ENCODE measurements at places on chromosomes 1 and 21.
A peak's percentile ranks its signal among the peaks of the same experiment; 100 is the strongest.

GRCh38 chr1:202953392-202953791 is 4.7 kb downstream of the ADIPOR1 start:
- no peak for DNase-seq

DNA sequence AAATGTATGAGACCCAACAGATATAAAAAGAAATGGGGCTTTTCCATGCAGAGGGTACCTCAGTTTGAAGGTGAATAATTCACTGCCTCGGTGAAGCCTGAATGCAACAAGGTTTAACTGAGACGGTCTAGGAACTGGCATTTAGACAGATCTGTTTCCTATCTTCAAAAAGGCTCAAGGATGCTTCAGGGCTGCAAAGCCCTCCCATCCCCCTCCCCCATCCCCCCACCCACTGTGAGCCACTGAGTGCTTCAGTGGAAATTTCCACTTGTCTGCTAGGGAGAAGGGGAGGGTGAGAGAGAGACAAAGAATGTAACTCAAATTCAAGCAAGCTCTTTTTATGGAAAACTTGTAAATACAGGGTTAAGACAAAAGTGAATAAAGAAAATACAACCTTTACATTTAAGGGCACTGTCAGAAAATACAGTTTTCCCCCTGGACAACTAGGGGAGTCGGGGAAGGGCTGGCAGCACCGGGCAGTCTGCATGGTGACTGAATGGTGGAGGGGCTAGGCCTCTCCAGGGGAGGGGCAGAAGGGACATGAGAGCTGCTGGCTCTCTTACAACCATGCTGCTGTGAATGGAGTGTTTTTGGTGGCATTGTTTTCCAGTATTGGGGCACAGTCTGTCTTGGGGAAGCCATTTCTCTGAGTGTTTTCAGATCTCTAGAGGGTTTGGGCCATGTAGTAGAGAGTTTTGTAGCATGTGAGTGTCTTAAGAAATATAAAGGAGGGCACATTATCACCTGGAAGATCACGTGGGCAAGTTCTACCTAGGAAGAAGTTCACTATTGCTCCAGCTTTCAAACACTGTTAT is 56.7 kb downstream of the MRPS6 start:
- no peak for DNase-seq

- DNase-seq = no peak
Measured at GRCh38 chr1:217418269-217419193, 212.4 kb downstream of the GPATCH2 start.

GRCh38 chr1:34408011-34408410 is 231.3 kb downstream of the C1orf94 start:
- no peak for DNase-seq

DNA sequence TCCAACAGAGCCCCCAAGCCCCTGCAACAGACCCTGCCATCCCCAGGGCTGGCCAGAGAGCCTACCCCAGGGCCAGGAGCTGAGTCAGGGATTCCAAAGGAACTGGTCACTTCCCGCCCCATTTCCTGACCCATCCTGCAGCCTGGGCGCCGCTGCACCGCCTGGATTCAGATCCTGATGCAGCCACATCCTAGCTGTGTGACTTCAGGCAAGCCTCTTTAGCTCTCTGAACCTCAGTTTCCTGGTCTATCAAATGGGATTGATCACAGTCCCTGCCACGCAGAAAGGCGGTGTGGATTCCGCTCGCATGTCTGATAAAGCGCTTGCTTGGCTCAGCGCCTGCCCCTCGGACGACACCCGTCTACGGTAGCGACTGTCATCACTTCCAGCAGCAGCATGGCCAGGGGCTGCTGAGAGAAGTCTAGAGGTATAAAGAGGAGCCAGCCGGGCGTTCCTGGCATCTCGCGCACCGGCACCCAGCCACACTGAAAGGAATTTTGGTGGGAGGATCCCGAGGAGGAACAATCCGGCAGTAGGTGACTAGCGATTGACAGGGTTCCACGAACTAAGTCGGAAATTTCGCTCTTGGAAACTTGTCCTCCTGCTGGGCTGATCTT is 10.1 kb downstream of the EPHA2 start:
- peak; percentile 41 for DNase-seq

DNA sequence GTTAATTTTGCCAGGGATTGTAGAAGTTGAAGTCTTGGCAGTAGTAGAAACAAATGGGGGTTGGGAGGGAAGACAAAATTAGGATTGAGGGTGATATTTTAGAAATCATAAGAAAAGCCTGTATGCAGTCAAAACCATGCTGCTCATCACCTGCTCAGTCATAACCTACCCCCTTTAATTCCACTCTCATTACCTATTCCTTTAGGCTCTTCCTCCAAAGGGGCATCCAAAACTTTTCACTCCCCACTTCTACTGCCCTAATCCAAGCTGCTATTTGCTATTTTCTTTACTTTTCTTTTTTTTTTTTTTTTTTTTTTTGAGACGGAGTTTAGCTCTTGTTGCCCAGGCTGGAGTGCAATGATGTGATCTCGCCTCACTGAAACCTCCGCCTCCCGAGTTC is 11.5 kb downstream of the H3-3A start:
- DNase-seq = no peak

DNA sequence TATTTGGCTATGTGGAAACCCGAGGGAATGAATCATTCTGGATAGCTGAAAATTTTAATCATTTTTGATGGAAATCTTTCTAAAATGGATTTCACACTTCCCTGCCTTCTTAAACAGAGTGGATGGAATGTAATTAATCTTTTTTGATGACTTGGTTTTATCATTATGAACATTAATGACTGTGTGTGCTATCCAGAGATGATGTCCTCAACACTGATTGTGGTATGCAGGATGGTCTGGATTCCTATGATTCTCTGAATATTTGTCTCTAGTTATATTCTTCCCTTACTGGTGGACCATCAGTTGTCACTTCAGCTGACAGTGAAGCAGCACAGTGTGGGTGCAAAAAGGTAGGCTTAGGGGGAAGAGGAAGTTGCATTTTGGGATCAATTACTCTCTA is 513.5 kb downstream of the LMO4 start:
- DNase-seq = no peak

- DNase-seq = no peak
Measured at GRCh38 chr1:45974541-45975269, 157.7 kb downstream of the PIK3R3 start.

GRCh38 chr1:164703960-164704411 is 145.0 kb downstream of the PBX1 start:
- no peak for DNase-seq

GRCh38 chr1:53616927-53617326 is 122.0 kb downstream of the GLIS1 start:
- DNase-seq = no peak

- no peak for DNase-seq
Measured at GRCh38 chr1:206678490-206678889, 6.2 kb upstream of the MAPKAPK2 start.

DNA sequence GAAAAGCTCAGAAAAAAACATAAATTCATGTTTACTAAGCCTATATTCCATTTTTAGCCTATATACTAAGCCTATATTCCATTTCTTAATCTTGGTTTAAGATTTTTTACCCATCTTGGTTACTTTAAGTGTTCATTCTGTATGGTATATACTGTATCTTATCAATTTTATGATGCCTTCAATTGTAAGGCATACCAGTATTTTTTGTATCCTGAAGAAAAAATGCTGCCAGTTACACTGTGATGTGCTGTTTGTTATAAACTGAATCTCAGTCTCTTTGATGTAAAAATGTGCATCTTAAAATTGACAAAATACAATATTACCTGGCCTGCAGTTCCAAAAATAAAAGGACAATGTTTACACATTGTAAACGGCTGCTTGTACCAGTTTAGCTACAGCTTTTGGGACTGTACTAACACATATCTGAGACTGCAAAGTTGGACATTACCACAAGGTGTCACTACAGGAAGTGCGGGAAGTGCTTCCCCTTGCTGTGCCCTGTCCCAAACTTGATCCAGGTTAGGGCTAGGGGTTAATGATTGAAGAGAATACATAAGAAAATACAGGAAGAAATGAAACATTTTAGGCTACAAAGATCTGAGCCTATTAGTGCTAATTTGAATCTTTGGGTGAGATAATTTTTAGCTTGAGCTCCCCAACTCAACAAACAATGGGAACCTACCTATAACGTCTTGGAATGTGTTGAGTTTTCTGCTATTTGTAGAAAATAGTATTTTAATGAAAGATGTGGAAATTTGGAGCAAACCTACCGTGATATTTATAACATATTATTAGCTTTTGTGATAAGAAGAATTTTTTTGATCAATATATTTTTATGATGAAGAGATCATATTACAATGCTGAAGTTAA is 108.9 kb downstream of the LBR start:
- DNase-seq = no peak

- DNase-seq = no peak
Measured at GRCh38 chr21:18424276-18424675, 20.7 kb upstream of the TMPRSS15 start.

DNA sequence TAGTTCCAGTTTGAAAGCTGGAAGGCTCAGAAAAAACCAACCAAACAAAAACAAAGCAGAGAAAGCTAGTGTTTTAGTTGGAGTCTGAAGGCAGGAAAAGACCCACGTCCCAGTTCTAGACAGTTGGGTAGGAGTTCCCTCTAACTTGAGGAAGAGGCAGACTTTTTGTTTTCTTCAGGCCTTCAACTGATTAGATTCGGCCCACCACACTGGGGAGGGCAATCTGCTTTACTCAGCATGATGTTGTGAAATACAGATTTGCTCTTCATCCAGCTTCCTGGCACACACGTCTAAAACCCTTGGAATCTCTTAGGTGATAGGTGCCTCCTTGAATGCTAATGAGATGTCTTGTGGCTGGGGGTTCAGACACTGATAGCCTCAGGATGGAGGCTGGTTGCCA is 49.1 kb upstream of the CSF3R start:
- no peak for DNase-seq

GRCh38 chr1:167033646-167034045 is 44.6 kb downstream of the MAEL start:
- no peak for DNase-seq

DNA sequence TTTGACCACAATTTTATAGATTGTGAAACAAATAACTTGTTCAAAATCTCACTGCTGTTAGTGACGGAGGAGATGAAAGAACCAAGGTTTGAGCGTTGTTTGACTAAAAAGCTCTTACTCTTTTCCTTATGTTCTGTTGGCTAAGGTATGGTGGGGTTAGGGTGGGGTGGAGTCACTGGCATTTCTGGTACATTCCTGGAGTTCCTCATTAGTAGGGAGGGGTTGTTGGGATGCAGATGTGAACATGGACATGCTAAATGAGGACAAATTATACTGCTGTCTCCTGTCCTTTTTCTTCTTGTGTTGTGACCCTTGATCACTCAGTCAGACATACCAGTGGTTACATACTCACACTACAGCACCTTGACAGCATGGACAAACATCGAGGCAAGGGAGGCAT is 26.2 kb upstream of the CD1D start:
- DNase-seq = no peak

DNA sequence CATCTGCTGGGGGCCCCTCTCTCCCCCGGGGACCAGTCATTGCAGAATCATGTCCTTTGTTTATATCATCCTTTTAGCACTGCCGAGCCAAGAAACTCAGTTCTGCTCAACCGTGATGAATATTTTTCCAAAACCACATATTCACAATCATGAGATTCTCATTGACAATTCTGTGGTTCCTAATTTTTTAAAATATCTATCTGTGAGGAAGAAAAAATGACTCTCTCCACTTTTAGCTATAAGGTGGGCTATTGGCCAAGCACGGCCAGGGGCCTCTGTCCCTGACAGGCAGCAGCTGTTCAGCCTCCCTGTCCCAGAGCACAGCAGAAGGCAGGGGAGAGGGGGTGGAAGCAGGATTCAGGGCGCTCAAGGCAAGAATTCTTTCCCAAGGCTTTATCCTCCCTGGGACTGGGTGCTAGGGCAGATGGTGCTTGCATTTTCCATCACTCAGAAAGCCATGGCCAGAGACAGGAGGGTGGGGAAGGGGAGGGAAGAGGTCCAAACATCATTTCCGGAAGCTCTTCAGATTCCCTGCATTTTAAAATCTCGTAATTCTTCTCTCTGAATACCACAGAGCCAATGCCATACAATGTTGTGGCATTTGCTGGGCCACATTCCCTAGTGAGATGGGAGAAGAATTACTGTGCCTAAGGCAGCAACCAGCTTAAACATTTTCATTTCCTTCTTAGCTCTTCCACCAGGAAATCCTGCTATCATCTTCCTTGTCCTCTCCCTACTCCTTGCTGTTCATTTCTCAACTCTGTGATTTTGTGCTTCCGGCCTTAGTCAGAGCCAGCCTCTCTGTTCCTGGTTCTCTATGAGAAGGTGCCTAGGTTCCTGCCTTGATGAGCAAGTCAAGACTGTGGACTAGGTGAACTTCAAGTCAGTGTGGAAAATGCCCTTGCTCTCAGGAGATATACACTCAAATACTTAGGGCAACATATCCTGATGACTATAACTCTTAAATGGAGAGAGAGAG is 60.3 kb downstream of the KCNJ6 start:
- DNase-seq = peak; percentile 53

- no peak for DNase-seq
Measured at GRCh38 chr1:17539477-17540254, at the start of gene ARHGEF10L. TSS of gene ARHGEF10L (plus strand) at chr1:17539698. CDS start at chr1:17580596, 40,898 bp downstream.

- no peak for DNase-seq
Measured at GRCh38 chr1:17833661-17834501, 78.7 kb downstream of the ACTL8 start.

DNA sequence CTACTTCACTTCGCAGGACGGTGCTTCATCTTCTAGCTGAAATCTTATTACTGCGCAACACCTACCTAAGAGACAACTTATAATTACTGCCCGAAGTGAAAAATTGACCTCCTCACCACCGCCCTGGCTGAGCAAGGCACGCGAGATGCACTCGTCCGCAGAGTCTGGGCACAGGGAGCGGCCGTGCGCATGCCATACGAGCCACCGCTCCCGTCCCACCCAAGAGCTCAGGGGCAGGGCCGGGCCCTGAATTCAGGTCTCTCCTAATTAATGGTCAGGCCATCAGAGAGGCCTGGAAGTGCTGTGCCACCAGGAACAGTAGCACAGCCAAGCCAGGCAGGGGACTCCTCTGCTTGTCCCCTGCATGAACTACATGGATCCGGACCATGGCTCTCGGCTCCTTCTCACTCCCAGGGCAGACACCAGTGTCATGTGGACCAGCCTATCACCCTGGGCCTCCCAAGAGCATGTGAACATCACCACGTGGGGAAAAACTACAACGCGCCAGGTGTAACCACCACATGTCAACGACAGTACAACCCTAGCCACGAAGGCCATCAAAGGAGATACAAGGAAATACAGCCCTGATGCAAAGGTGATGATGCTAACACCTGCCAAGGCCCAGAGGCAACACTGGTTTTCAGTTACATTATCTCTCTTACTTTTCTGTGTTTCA is 11.5 kb downstream of the RIPK4 start:
- DNase-seq = no peak
